ENCODE measurements at places on chromosomes 6 and 20.

GRCh38 chr6:35292494-35292893 lies 5.1 kb upstream of the DEF6 start:
- no peak for DNase-seq

GRCh38 chr6:8069151-8069550 lies 5.0 kb upstream of the BLOC1S5 start:
- DNase-seq, result no peak

DNA sequence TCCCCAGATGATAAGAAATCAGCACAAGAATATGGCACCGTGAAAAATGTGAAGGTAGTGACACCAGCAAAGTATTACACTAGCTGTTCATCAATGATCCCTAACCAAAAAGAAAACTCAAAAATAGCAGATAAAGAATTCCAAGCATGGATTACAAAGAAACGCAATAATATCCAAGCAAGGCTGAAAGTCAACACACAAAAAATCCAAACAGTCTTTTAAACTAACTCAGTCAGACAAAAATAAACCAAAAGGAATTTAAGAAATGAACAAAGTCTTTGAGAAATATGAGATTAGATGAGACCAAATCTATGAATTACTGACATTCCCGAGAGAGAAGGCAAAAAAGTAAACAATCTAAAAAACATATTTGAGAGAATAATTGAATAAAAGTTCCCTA lies 976.1 kb upstream of the MAP3K7 start:
- no peak for DNase-seq

GRCh38 chr20:52175840-52176239 lies 15.7 kb downstream of the ZFP64 start:
- DNase-seq, result no peak

DNA sequence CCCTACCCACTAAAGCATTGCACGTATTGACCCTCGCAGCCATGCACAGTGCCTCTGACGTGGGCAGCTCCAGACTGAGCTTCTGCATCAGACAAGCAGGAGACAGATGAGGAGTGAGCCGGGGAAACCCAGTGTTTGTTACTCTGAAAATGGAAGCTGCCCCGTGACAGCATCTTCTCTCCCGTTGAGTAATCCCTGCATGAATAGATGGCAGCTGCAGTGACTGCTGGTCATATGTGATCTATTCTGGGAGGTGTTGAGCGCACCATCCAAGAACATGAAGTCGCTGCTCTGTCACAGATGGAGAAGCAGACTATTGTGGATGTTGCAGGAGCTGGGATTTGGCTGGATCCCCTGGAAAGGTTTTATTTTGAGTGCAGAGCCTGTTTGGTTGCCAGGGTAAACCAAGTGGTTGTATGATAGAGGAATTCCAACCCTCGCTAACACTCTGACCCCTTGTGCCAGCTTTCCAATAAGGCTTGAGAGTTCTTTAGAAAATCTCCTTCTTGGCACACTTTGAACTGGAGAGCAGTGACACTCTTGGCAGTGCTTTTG lies 242.2 kb downstream of the NRN1 start:
- no peak for DNase-seq

GRCh38 chr6:107077710-107078109 lies 37.6 kb downstream of the BEND3 start:
- no peak for DNase-seq
